Hematopoietic multipotent progenitor cell treated with erythropoietin and hydrocortisone succinate and interleukin-3 and kit ligand, for 15 days (in vitro differentiated cells): ENCODE measurements at places on chromosomes 5 and 9.

DNA sequence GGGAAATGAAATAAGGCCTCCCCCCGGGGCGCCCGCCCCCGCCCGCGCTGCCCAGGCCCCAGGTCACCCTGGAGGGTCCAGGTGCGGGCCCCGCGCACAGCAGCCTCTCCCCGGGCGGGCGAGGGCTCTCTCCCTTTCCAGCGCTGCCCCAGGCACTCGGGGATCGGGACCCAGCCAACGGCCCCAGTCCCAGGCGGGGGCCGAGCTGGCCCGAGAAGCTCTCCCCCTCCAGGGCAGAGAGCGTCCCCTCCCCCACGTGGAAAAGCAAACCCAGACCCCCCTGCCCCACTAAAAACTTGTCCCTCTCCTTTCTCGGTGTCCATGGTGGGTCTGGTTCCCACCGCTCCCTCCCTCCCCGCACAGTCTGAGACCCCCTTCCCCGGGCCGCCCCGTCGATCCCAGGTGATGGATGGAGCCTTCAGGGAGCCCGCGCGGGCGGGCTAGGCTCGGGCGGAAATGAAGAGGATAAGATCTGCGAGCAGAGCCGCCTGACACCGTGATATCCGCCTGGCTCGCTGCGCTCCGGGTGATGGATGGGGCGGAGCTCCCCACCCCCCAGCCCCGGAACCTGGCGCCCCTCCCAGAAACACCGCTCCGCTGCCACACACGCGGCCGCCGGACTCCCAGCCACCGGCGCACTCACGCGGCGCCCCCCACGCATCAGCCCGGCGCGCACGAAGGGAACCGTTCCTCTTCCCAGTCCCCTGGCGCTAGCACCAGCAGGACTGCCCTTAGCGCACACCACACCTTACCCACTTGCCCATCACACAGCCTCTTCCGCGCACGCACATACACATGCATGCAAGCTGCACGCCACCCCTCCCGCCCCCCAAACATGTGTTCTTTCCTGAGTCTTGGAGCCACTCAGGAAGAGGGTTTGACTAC, 81.7 kb upstream of the ZBTB43 start:
- no peak for DNase-seq

GRCh38 chr9:137296670-137297664, 5.1 kb downstream of the NRARP start:
- DNase-seq: no peak

DNA sequence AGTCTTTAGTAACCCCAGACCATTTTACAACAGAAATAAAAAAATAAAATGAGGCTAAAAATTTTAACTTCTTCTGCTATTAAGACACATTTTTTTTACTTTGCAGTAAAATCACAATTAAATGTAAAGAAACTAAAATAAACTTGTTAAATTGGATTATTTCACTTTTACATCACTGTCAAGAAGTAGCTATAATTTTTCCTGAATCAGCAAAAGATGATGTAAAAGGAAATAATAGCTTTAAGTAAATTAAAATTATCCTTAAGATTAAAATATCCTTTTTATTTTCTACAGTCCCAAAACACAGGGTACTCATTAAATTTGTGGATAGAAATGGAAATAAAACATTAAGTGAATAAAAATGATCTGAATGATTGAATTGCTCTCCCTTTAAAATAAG, 44.5 kb downstream of the TMEM232 start:
- DNase-seq: no peak

DNA sequence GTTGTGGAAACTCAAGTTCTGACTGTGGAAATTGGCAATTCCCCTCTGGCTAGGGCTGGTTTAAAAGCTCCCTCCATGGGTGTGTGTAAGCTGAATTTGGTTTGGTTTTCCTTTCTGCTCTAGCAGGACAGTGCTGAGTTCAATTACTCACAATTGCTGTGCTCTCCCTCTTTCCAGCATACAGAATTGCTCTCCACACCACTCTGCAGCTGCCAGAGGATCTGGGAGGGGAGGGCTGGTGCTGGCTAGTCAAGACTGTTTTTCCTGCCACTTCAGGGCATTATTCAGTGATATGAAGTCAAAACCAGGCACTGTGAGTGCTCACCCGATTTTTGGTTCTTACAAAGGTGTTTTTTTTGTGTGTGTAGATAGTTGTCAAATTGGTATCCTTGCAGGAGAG, 336.9 kb upstream of the SLC24A2 start:
- DNase-seq: no peak

GRCh38 chr9:5999443-6000101, 15.9 kb downstream of the RANBP6 start:
- DNase-seq: no peak

GRCh38 chr9:118931941-118932340, 437.3 kb downstream of the BRINP1 start:
- DNase-seq: no peak

DNA sequence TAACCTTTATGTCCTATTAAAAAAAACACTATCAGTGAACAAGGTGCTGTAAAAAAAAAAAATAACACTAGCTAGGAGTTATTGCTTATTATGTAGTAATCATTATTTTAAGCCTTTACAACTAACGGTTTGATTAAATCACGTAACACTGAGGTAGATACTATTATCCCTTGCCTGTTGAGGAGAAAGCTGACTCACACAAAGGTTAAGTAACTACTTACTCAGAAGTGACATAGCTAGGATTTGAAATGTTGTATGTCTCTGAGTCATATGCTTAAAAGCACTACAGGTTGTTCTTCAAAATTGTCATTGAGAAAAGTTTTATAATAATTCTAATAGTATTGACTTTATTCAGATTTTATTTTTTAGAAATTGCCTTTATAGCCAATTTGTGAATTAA, 8.8 kb downstream of the TENT2 start:
- DNase-seq: no peak
